Activated CD8-positive, alpha-beta memory T cell treated with anti-CD3 and anti-CD28 coated beads, Interleukin-2, amount 50 U/mL, for 4 hours (primary cell): ENCODE measurements at places on chromosomes 2 and 18.

GRCh38 chr2:111919794-111920608, 21.6 kb downstream of the MERTK start:
- no peak for DNase-seq

GRCh38 chr2:118810766-118811165, 36.7 kb downstream of the EN1 start:
- DNase-seq, result no peak

DNA sequence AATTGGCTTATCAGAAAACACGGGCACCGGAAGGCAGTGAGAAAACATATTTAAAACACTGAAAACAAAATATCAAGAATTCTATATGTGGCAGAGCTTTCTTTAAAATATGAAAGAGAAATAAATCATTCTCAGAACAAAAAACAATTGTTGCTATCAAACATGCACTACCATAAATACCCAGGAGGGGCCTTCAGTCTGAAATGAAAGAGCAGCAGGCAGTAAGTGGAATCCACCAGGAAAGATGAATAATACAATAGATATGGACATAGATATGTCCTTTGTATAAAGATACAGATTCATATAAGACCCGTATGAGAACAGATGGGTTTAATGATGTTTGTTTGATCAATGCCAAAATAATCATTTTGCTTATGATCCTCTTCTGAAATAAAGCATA, 142.0 kb downstream of the TMEM18 start:
- DNase-seq, result no peak

DNA sequence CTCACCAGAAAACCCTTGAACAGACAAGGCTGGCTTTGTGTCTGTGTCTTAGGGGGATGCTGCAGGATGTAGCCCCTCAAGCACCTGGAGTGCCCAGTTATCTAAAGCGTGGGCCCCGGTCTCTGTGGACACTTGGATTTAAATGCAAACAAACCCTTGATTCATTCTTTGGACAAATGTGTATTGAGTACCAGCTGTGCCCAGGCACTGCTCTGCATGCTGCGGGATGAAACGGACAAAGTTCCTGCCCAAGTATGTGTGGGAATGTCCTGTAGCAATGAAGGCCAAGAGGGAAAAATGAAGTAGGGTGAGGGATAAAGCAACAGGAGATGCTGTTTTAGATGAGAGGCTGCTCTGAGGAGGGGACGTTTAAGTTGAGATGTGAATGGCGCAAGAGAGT, 53.9 kb downstream of the BOLA3 start:
- DNase-seq, result no peak

- no peak for DNase-seq
Measured at GRCh38 chr18:46421973-46422551, 235.0 kb downstream of the LOXHD1 start.
